HFF-Myc (cell line): ENCODE measurements at places on chromosomes 2 and 18.
A peak's percentile ranks its signal among the peaks of the same experiment; 100 is the strongest.

DNA sequence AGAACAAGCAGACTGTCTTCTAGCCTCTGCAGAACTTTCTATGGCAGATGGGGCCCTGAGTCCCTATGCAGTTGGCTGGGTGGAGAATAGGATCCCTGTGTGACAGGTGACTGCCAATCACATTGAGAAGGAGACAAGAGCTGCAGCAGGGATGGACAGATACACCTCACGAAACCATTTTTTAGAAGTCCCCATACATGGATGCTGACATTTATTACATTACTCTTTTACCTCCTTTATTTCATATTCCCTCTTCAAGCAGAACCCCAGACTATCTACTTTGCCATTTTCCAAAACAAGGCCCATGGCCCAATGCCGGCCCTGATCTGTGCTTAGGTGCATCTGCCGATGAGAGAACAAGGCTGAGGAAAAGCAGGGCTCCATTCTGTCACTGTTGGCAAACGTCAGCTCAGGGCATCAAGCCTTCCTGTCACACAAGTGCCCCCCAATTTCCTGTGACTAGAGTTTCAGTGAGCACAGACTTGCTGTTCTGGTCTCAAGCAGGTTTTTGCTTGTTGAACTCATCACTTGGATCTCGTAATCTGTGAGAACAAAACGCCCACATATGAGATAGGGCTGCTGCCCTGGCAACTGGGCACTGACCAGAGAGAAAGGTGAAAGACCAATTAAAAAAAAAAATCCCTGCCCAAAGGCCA is 35.8 kb downstream of the LOXHD1 start:
- DNase-seq, result no peak

DNA sequence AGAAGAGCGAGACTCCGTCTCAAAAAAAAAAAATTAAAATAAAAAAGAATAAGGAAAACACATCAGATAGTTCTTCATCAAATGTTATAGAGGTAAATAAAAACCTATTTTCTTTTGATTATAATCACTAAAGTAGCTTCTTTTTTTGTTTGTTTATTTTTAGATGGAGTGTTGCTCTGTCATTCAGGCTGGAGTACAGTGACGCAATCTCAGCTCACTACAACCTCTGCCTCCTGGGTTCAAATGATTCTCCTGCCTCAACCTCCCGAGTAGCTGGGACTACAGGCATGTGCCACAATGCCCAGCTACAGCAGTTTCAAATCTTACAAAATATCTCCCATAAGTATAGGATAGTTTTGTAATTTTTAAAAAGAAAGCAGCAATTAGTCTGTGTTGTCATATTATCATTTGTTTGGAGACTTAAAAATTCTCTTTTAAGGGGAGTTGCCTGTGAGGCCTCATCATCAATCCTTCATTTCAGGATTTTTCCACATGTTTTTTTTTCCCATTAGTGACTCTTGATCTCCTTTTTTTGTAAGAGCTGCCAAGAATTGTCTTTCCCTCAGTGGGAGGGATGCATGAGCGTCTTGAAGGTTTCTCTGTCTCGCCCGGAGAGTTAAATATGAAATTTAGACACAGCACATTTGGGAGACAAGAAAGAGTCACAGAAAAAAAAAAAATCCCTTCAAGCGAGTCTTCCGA is 275.9 kb downstream of the CDCA7 start:
- DNase-seq, result no peak

GRCh38 chr18:6659963-6660725 is 69.4 kb upstream of the ARHGAP28 start:
- peak; percentile 67 for DNase-seq

DNA sequence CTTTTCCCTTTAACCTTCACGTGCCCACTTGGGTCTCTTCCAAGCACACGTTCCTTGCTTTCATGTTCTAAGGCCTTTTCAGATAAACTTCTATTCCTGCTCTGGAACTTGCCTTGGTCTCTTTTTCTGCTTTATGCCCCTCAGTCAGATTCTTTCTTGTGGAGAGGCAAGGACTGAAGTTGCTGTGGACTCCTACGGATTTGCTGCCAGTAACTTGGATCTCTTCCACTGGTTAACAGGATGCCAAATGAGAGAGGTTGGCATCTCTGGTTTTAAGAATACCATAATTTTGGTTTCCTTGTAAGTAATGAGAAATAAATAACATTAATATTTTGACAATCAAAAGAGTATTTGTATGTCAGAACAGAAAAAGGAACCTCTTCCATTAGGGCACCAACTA is 33.0 kb downstream of the COMMD1 start:
- DNase-seq, result no peak

DNA sequence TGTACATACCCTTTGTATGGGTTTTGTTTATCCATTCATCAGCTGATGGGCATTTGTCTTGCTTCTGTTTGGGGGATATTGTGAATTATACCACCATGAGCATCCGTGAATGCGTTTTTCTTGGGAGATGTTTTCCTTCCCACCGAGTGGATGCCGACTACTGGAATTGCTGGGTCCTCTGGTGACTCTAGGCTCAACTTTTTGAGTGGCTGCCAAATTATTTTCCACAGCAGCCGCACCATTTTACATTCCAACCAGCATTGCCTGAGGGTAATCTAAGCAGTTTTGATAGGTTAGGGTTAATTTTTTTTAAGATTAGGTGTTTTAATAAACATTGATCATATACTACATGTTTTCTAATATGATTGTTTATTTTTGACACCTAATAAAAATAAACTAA is 220.1 kb downstream of the SNTG2 start:
- no peak for DNase-seq

DNA sequence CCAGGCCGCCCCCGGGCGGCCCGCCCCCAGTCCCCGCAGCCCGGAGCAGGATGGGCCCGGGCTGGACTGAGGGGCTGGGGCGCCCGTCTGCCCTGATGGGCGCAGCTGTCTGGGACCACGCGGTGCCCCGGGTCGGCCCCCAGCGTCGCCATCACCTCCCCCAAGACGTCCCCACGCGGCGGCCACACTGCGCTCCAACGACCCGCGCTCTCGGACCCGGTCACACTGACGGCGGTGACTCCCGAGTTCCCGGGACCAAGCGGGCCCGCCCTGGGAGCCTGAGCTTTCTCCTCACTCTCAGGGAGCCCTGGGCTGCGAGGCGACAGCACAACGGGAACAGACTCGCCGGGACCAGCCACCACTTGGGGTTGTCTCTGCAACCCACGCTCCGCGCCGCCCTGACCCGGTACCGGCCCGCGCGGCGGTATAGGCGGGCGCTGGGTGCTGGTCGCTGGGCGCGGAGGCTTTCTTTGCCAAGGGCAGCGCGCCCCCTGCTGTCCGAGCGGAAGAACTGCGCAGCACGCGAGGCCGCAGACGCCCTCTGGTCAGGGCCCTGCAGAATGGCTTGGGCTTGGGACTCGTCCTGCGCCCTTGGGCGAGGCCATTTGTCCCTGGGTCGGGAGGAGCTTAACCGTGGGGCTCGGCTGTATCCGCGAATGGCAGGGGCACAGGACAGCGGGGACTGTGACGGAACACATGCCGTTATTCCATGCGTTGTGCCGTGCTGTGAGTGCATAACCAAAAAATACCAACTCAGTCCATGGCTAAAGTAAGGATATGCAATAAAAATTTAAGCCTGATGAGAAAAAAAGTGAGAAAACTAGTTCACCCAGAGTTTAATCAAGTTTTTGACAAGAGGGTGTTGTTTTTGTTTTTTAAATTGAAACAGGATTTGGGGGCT is 54.8 kb upstream of the ANKRD62 start:
- peak; percentile 30 for DNase-seq

GRCh38 chr2:122166820-122167219 is 411.4 kb downstream of the TSN start:
- DNase-seq, result no peak

DNA sequence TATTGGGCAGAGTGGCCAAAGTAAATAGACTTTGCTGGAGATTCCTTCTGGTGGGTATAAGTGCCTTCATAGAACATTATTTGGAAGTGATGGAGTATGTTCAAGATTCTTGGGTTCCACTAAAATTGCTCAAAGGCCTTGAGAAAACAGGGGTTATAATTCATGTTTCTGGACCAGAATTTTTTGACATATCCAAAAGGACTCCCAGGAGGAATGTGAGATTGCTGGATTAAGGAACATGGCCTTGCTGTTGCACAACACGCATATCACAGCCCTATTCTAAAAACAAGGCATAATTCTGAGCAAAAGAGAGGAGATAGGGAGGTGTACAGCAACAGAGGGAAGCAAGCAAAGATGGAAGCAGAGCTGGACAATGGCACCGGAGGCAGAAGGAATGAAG is 111.7 kb upstream of the TNP1 start:
- no peak for DNase-seq

DNA sequence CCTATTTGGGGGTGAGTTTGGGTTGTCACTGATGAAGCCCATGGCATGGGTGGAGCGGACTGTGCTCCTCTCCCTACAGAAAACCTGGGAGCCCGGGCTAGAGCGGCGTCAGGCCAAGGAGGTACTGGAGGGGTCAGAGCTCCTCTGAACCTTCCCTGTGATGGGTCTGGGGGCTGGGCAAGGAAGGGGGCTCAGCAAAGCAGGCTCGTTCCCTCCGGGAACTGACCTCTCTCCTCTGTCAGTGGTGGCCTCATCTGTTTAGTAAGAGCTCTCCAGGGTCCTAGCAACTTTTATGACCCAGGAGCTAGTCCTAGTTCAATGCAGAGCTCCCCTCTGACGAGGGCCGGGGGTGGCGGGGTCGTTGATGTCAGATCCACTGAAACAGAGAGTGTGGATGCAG is 62.4 kb upstream of the OTOF start:
- DNase-seq, result no peak

GRCh38 chr2:167140767-167141166 is 252.5 kb downstream of the XIRP2 start:
- peak; percentile 99 for DNase-seq

DNA sequence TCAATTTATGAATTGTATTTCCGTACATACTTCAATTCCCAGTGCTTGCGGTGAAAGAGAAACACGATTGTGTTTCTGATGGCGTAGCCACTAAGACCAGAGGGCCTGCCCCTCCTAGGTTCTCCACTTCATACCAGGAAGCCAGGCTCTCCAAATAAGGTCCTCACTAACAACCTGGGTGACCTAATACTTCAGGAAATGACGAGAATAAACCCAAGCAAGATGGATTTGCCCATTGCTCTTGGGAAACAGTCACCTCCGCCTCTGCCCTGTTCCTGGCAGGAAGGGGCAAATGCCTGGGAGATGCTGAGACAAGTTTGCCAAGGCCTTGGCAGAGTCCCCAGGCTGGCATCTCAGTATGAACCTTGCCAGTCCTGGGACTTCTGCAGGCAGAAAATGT is 41.8 kb downstream of the TTC32 start:
- no peak for DNase-seq

- peak; percentile 98 for DNase-seq
Observed at GRCh38 chr18:9827793-9828505, 57.8 kb upstream of the TXNDC2 start.

DNA sequence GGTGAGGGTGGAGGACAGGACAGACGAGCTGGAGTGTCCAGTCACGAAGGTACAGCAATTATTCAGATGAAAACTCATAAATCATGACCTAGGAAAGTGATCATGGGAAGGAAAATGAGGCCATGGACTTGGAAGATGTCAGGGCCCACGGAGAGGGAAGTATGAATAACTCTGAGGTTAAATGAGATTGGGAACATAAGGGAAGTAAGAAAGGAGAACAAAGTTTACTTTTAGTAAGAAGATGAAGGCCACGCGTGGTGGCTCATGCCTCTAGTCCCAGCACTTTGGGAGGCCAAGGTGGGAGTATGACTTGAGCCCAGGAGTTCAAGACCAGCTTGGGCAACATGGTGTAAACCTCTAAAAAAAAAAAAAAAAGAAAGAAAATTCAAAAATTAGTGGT is 56.2 kb downstream of the AQP4 start:
- DNase-seq, result no peak

DNA sequence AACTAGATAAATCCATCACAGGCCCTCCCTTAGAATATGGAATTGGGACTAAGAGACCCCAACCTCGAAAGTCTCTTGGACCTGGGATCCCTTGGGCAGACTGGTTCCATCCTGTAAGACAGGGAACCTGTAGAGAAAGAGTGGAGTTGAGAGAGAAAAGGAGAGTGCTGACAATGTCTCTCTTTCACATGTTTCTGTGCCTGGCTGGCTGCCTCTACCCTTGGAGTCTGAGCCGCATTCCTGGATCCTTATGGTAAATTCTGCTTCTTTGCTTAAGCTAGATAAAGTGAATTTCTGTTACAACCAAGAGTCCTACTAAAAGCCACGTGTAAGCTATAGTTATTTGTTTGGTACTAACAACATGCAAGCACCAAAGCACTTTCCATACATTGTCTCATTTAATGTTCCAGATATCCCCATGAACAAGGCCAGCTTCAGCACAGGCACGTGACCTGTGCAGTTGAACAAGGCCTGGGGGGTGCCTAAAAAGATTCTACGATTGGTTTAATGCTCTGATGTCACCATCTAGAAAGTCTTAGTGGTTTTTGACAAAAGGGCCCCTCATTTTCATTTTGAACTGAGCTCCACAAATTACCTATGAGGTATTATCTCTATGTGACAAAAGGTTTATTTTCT is 2.1 kb upstream of the PUM2 start:
- DNase-seq, result no peak

- DNase-seq, result no peak
Observed at GRCh38 chr2:232085164-232085563, 123.7 kb downstream of the DIS3L2 start.

DNA sequence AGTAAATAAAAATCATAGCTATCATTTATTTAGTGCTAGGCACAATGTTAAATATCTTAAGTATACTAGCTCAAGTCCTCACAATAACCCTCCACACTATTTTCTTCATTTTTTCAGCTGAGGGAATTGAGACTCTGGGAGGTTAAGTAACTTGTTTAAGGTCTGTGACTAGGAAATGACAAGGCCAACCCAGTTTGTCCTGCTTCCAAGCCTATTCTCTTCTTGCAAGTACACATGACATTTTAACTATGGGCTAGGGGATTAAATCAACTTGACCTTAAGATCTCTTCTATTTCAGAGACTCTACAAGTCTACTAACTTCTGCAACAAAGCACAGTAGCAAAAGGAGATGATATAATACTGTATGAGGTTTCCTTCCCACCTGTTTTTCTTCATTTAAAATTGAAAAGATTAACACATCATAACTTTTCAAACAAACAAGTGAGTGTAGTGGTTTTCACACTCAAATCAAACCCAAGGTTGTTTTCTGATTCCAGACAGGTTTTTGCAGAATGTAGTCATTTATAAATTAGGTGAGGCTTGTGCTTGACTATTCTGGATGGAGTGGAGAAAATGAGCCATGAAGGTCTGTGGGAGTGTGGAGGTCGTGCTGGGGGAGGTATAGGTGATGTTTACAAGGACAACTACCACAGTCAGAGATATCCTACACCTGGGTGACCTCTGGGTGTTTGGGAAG is 57.0 kb downstream of the CD28 start:
- no peak for DNase-seq

GRCh38 chr2:237431372-237431771 is 17.4 kb upstream of the COL6A3 start:
- DNase-seq, result no peak

- no peak for DNase-seq
Observed at GRCh38 chr2:229849073-229849472, 72.7 kb downstream of the TRIP12 start.

DNA sequence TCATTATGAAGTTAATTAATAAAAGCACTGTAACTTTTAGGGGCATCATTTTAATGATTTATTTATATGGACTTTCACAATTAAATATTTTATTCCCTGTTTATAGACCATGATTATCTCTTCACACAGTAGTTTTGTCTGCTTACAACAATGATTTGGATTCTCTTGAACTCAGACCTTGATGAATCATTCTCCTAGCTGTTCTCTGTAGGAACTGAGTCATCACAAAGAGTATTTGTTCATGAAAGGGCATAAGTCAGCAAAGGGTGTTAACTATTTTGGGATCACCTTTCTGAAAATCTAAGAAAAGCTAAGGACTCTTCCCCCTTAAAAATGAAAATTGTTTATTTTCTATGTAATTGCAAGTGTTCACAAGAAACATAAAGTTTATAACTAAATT is 461.1 kb upstream of the UBE2E3 start:
- peak; percentile 19 for DNase-seq
